ENCODE measurements at places on chromosomes 1 and 21. TPM values are rescaled to one million over a fixed set of nuclear protein-coding genes. Genes with fewer than 3 reads are reported as not detected.
A peak's percentile ranks its signal among the peaks of the same experiment; 100 is the strongest.

DNA sequence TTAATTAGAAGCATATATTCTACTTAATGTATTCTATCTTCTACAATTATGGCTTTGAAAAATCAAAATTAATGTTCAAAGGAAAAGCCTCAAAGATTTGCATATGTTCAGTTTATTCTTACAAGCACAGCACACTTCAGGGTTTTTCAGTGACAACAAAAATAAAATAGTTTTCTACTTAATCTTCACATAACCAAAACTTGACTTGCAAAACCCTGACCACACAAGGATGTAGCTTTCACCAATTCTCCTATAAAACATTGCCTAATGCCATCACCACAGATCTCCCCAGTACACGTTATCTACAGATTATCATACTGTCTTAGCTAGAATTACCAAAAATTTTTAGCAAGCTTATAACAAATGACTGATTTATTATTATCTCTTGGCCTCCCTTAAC is 23.3 kb downstream of the LPAR3 start:
- H3K27me3 ChIP-seq = peaks cover 9% of the 10 kb centered on the region
- no peak overlapping the region for H3K4me3 ChIP-seq
- no peak overlapping the region for H3K27ac ChIP-seq
- no peaks in the 10 kb centered on the region for H3K4me1 ChIP-seq

DNA sequence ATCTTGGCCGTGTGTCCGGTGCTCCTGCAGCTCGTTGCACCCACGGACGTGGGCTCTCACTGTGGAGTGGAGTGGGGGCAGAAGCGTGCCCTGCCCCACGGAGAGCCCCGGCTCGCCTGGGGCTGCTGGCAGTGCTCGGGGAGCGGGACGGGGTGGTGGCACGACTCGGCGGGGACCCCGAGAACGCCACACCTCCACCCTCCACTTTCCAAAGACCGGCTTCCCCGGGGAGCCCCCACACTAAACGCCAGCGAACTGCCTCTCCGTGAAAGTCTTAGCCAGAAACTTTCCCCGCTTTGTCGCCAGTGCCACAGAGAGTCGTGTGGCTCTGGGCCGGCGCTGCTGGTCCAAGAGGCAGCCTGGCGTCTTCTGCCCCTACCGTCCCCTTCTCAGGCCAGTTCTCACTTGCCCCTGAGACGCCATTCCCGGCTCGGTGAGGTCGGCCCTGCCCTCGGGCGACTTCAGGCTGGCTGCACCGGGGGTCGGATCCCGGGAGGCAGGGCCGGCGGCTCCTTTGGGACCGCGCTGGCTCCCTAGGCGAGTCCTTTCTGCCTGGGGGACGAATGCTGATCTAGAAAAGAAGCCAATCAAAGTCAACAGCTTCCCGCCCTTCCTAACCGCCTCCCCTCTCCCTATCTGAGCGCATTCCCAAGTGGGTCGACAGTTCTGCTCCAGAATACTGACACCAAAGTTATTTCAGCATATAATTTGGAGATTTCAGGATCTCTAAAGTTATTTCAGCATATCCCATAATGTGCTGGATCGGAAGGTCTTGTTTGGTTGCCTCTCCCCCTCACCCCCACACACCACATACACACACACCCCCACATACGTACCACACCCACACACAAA is 2.6 kb upstream of the SAMD13 start:
- H3K27me3 ChIP-seq = no peaks in the 10 kb centered on the region
- peak overlapping the region; percentile 90 for H3K4me3 ChIP-seq
- H3K4me1 ChIP-seq = peaks cover 48% of the 10 kb centered on the region
- peak; percentile 30 for DNase-seq

GRCh38 chr1:150233359-150234308 is 2.3 kb downstream of the ANP32E start:
- H3K36me3 ChIP-seq = peaks cover 8% of the 10 kb centered on the region
- H3K27ac ChIP-seq = peak overlapping the region; percentile 91
- no peaks in the 10 kb centered on the region for H3K27me3 ChIP-seq
- peak; percentile 21 for DNase-seq

DNA sequence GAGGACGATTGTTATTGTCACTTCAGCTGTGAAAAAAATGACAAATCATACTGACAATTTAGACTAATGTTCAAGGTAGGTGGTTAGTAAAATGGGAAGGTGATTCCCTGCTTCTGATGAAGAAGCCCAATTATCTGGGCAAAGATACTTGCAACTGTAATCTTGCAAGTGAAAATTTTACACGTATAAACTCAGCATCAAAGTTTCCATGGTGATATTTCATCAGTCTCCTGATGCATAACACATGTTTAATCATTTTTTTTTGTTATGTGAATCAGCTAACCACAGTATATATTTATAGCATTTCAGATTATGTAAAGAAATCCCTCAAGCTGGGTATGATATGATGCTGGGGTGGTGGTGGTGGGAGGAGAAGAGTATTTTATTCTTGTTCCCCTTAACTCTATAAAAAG is 16.4 kb upstream of the KCNK1 start:
- no peak overlapping the region for H3K27ac ChIP-seq
- peaks cover 9% of the 10 kb centered on the region for H3K27me3 ChIP-seq
- H3K4me3 ChIP-seq = no peak overlapping the region
- DNase-seq = no peak

GRCh38 chr1:143497374-143497747 is 474.4 kb downstream of the FAM72C start:
- peak; percentile 5 for DNase-seq
- H3K27ac ChIP-seq = no peak overlapping the region
- H3K4me1 ChIP-seq = no peaks in the 10 kb centered on the region
- peaks cover 4% of the 10 kb centered on the region for H3K27me3 ChIP-seq
- peaks cover 3% of the 10 kb centered on the region for H3K36me3 ChIP-seq

GRCh38 chr1:233387585-233387984 is 60.1 kb downstream of the MAP3K21 start:
- DNase-seq = no peak
- H3K4me3 ChIP-seq = no peak overlapping the region
- peaks cover 4% of the 10 kb centered on the region for H3K27me3 ChIP-seq
- H3K27ac ChIP-seq = no peak overlapping the region
- peaks cover 16% of the 10 kb centered on the region for H3K36me3 ChIP-seq

DNA sequence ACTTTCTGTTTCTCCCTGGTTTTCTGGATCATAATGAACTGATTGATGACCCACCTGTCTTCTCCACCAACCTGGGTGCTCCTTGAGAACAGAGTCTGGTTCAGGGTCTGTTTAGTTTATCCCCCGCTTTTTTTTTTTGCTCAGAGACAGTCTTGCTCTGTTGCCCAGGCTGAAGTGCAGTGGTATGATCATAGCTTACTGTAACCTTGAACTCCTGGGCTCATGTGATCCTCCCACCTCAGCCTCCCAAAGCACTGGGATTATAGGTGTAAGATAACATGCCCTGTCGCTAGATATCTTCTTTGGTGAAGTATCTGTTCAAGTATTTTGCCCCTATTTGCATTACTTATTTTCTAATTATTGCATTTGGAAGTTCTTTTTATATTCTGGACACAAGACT is 30.2 kb upstream of the CITED4 start:
- H3K27me3 ChIP-seq = peaks cover 15% of the 10 kb centered on the region
- H3K4me3 ChIP-seq = no peak overlapping the region
- no peaks in the 10 kb centered on the region for H3K4me1 ChIP-seq
- no peak for DNase-seq

GRCh38 chr1:247111259-247111699 is 7.1 kb upstream of the ZNF669 start:
- DNase-seq = peak; percentile 34
- peaks cover 3% of the 10 kb centered on the region for H3K36me3 ChIP-seq
- peak overlapping the region; percentile 77 for H3K4me3 ChIP-seq
- no peaks in the 10 kb centered on the region for H3K27me3 ChIP-seq

- H3K4me3 ChIP-seq = no peak overlapping the region
- no peaks in the 10 kb centered on the region for H3K36me3 ChIP-seq
- H3K27ac ChIP-seq = no peak overlapping the region
- peaks cover 5% of the 10 kb centered on the region for H3K4me1 ChIP-seq
These were observed 9.7 kb upstream of the LRRC53 start for GRCh38 chr1:74522148-74522547.

GRCh38 chr1:234643850-234644134 is 33.8 kb upstream of the IRF2BP2 start:
- H3K4me1 ChIP-seq = peaks cover 53% of the 10 kb centered on the region
- peaks cover 6% of the 10 kb centered on the region for H3K36me3 ChIP-seq
- H3K27ac ChIP-seq = peak overlapping the region; percentile 92
- no peaks in the 10 kb centered on the region for H3K27me3 ChIP-seq
- DNase-seq = no peak

GRCh38 chr1:51693419-51694155 is 76.7 kb downstream of the OSBPL9 start:
- no peaks in the 10 kb centered on the region for H3K36me3 ChIP-seq
- no peak overlapping the region for H3K4me3 ChIP-seq
- H3K27me3 ChIP-seq = no peaks in the 10 kb centered on the region
- peaks cover 38% of the 10 kb centered on the region for H3K4me1 ChIP-seq
- peak overlapping the region; percentile 1 for H3K27ac ChIP-seq

- DNase-seq = no peak
- H3K36me3 ChIP-seq = no peaks in the 10 kb centered on the region
- peaks cover 2% of the 10 kb centered on the region for H3K4me1 ChIP-seq
- peaks cover 4% of the 10 kb centered on the region for H3K27me3 ChIP-seq
These were observed 20.0 kb upstream of the ZNF326 start for GRCh38 chr1:89974696-89975470.

GRCh38 chr1:156938813-156939212 is 18.4 kb downstream of the LRRC71 start:
- no peak overlapping the region for H3K4me3 ChIP-seq
- H3K4me1 ChIP-seq = no peaks in the 10 kb centered on the region
- peak overlapping the region; percentile 41 for H3K27ac ChIP-seq
- DNase-seq = no peak

GRCh38 chr21:36512971-36513370 is 33.0 kb upstream of the CLDN14 start:
- DNase-seq = no peak
- H3K4me1 ChIP-seq = peaks cover 2% of the 10 kb centered on the region
- no peak overlapping the region for H3K27ac ChIP-seq
- H3K4me3 ChIP-seq = no peak overlapping the region
- peaks cover 11% of the 10 kb centered on the region for H3K27me3 ChIP-seq

DNA sequence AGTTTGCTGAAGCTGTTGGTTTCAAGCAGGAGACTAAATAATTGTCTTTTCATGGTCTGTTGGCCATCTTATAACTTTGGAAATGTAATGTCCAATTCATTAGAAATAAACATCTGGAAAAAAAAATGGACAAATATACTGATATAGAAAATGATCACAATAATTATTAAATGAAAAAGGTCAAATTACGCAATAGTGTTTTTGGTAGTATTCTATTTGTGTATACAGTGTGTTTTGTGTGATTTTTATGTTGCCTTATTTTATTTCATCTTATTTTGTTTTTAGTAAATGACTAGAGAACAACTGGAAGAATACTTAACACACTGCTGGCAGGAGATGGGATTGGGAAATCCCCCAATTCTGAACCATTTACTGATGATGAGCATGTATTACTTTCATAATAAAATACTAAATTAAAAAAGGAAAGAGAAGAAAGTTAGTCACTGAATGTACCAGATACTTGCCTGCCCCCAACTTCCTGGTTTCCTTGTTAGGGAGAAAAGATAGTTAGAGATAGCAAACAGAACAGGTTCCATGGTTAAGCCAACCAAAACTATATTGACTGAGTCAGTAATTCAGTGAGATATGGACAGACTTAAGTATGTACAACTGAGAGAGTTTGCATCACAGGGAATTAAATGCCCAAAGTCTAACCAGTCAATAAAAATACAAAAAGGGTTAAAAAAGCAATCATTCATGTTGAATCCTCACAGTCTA is 24.0 kb upstream of the SAMD13 start:
- peak overlapping the region; percentile 46 for H3K27ac ChIP-seq
- no peak overlapping the region for H3K4me3 ChIP-seq
- DNase-seq = no peak
- no peaks in the 10 kb centered on the region for H3K27me3 ChIP-seq
- peaks cover 43% of the 10 kb centered on the region for H3K36me3 ChIP-seq

DNA sequence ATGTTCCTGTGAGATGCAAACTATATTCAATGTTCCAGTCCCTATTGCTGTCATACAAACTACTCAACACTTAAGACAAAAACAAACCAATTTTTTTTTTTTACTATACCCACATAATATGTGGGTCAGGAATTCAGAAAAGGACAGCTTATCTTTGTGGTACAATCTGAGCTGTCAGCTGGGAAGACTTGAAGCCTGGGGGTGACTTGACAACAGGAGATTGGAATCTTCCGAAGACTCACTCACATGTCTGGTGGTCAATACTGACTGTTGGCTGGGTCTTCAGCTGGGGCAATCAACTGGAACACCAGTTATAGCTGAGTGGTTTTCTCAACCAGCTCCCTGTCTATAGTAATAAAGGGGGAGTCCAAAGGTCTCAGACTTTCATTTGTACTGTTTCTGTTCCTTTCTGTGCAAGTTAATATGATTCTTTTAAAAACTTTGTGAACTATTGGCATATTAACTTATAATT is 81.7 kb upstream of the ATP1B1 start:
- no peak overlapping the region for H3K4me3 ChIP-seq
- no peaks in the 10 kb centered on the region for H3K27me3 ChIP-seq
- H3K27ac ChIP-seq = no peak overlapping the region
- H3K4me1 ChIP-seq = no peaks in the 10 kb centered on the region

DNA sequence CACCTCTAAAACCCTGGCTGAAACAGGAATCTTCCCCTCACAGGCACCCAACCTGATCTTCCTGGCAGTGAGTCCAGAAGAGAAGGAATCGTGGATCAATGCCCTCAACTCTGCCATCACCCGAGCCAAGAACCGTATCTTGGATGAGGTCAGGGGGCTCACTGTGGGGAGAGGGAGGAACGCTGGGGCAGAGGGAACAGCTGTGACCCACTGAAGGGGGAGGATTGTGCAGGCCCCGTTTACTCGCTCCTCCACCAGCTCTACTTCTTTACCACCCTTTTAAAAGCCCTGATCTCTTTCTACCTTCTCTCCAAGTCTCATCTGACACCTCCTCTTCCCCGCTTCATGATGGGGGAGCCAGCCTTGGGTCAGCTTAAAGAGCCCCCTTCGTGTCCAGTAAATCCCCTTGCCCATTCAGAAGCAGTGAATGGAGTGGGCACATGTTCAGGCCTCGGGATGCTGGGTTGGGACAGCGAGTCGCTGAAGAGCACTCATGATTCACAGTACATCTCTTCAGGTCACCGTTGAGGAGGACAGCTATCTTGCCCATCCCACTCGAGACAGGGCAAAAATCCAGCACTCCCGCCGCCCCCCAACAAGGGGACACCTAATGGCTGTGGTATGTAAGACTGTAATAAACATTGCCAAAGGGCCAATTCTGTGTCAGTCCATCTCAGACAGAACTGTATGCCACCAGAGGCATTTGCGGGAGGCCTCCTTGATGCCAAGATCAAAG is 7.3 kb downstream of the PLEKHO1 start:
- peaks cover 14% of the 10 kb centered on the region for H3K4me1 ChIP-seq
- no peak overlapping the region for H3K27ac ChIP-seq
- no peak overlapping the region for H3K4me3 ChIP-seq
- no peaks in the 10 kb centered on the region for H3K27me3 ChIP-seq
- H3K36me3 ChIP-seq = peaks cover 36% of the 10 kb centered on the region

Gene ACTN2
- total RNA-seq = not detected

Gene TACSTD2
- 22.8 TPM for total RNA-seq

Gene TAS1R1
- total RNA-seq = not detected

Gene HSPA6
- 0.16 TPM for total RNA-seq

Gene S100B
- total RNA-seq = not detected

Gene IPO9
- total RNA-seq = 94.9 TPM

Gene SCNM1
- 52.0 TPM for total RNA-seq

Gene RGL1
- 5.9 TPM for total RNA-seq

Gene MMP23B
- total RNA-seq = 5.3 TPM

Gene SLC6A9
- 29.4 TPM for total RNA-seq

Gene PLA2G2F
- not detected for total RNA-seq

Measured in progenitor cell of endocrine pancreas (in vitro differentiated cells).